Cardiac fibroblast (primary cell): ENCODE measurements at places on chromosomes 3 and 15.

DNA sequence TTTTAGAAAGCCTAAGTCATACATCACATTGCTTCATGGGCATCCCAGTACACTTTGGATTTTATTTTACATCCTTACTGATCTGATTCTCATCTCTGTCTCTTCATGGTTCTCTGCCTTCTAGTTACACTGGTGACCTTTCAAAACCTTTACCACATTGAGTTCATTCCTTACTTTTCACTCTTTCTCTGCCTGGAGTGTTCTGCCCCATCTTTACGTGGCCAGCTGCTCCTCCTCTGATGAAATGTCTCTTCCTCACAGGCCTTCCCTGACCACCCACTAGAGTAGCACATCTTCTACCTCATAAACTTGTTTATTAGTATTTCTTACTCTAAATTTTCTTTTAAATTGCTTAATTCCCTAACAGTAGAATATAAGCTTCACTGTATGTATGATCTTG, 17.7 kb downstream of the CTNNB1 start:
- DNase-seq, result no peak

- no peak for DNase-seq
These were observed 10.9 kb upstream of the CD200R1L start for GRCh38 chr3:112857526-112857925.

GRCh38 chr15:91961357-91961756, 107.8 kb downstream of the SLCO3A1 start:
- DNase-seq, result no peak

- DNase-seq, result no peak
These were observed 216.8 kb downstream of the RPLP1 start for GRCh38 chr15:69669446-69669845.

DNA sequence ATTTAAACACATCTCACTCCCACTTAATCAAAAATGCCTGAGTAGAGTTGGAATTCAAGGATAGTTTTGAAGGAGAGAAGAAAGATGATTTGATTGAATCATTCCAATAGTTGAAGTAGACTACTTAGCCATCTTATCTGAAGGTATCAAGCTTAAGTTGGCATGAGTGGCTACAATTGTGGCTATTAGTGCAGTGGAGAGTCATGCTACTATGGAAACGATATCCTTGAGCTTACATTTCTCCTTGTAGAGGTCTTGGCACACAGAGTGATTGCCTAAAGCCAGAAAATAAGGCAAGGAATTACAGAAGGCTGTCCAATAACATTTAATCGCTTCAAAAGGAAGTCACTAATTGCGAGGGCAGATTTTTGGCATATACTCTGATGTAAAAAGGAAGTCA, 1022.7 kb downstream of the IGSF11 start:
- no peak for DNase-seq
